Left cardiac atrium (tissue), 4 donors: ENCODE measurements at places on chromosomes 1 and 21. TPM values are rescaled to one million over a fixed set of nuclear protein-coding genes. Genes with fewer than 3 reads are reported as not detected.

C1orf74 gene
- 1.8 TPM for total RNA-seq

TMEM54 gene
- 11.4 TPM for total RNA-seq

SLC30A10 gene
- not detected for total RNA-seq

KRTAP21-2 gene
- total RNA-seq: not detected

SRSF4 gene
- total RNA-seq: 63.9 TPM

LIN28A gene
- 0.15 TPM for total RNA-seq

OR2AK2 gene
- total RNA-seq: not detected

DNA sequence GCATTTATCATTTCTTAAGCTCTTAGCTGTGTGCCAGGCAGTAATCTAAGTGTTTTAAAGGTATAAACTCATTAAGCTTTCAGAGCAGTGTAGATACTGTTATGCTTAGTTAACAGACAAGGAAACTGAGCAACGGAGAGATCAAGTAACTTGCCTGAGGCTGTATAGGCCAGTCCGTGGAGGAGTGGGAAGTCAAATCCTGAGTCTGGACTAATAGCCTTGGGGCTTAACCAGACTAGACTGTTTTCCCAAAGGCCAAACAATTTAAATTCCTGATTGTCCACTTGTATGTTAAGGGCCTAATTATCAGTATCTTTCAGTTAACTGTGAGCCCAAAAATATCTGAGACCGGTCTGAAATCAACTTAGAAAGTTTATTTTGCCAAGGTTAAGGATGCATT, 2.6 kb downstream of the IFNAR1 start:
- DNase-seq: no peak

DNA sequence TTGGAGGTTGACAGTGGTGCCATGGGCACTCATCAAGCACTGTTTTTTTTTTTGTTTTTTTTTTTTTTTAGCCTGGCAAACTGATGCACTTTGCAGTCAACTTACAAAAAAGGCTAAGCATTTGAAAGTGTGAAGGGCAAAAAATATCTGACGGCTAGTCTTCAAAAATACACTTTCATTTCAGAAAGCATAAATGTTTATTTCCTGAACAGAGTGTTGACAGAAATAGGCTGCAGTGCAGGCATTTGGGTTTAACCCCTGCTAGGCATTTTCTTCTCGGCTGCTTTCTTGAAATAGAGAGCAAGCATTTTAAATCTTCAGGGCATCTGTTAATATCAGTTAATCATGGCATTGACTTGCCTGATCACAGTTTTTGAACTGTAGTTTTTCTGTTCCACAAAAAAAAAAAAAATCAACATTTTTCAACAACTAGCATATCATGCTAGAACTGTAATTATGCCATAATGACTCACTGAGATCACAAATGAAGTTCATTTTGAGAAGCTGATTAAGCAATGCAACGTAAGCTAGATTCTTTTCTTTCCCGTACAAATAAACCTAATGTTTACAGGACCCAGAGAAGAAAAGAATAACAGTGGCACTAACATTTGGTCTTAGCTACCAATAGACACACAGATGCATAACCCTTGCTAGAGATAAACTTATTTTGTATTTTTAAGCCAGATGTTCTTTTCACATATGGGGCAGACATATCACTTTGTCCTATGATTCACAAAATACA, 100.4 kb upstream of the USH2A start:
- no peak for DNase-seq

DNA sequence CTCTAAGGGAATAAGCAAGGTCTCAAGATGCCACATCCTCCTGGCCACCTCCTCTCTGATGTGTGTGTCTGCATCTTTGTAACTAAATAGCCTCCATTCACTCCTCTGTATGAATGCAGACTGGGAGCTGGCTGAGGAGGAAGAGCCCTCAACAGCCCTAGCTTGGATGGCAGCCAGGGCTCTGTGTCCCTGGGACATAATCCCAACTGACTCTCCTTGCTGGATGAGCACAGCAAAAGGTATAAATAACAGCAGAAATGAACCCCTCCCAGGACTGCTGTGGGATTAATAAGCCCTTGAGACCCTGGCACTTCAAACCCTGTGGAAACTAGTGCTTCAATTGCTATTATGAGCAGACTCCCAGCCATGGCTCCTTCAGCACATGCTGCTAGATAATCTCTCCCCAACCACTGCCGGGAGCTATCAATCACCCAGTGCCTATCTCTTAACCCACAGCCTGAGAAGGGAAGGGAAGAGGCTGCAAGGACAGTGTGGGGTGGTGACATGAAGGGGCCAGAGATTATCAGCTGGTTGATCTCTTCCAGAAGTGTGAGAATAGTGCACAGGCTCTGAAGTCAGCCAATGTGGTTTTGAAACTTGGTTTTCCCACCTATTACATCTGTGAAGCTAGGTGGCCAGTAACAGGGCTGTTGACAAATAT, 152.2 kb downstream of the TNR start:
- DNase-seq: no peak

DNA sequence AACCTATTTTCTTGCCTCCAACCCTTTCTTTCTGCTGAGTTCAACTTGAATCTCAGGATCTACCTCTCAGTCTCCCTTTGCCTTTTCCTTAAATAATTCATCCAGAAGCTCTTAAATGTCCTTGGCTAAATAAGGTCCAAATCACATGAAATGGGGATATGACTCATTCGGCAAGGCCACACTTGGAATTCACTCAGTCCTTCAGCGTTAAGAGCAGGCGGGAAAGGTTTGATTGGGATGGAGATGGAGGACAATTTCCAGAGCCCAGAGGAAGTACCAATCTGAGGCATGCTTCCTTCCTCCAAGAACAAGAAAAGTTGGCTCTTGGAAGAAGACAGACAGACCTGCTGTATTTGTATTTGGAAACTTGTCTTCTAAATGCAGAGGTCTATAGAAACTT, 128.5 kb downstream of the PROX1 start:
- no peak for DNase-seq

- DNase-seq: no peak
Observed at GRCh38 chr1:184298440-184299405, 88.1 kb upstream of the C1orf21 start.

DNA sequence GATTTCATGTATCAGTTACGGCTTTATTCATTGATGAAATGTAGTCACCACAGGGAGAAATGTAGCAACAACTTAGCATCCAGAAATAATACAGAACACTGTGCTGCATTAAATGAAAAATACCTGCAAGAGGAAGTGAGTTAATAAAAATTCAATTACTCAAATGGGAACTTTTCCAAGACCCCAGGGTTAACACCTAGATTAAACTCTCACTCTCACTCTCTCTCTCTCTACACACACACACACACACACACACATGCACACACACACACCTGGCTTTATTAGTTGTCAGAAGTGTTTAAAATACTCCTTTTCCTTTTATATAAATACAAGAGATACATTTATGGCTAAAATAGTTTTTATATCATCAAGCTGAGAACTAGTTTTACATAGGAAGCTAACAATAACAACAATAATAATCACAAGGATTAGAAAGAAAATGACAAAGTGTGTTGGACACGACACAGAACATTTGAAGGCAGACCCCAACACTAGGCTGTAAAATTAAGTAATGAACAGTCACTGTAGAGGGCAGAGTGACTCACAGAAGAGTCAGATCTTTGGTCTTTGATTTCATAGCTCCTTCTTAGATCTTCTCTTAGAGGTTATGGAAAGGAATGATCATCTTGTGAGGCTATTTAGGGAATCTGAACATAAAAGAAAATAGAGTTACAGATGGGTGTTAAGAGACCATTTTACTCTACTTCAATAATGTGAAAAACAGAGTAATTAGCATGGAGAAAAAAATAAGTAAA, 1266.0 kb upstream of the ADGRL2 start:
- DNase-seq: no peak

GRCh38 chr1:118338936-118339335, 153.9 kb upstream of the SPAG17 start:
- DNase-seq: no peak

- no peak for DNase-seq
Observed at GRCh38 chr1:110494522-110495406, 24.2 kb downstream of the KCNA10 start.

DNA sequence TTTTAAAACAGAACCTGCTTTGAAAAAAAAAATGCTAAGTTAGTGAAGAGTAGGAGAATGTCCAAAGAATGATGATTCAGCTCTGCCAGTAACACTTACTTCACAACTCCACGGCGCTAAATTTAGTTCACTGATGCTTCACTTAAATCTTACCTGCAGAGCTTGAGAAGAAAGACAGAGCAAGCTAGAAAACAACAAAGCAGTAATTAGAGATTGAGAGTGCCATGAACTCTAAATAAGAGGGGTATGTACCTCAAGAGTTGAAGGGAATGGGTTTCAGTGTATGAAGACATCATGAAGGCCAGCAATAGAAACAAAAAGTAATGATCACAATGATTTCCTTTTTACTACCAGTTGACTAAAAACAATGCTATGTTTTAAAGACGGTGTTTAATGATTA, 32.8 kb downstream of the EPRS1 start:
- DNase-seq: no peak
